CD4-positive, alpha-beta T cell treated with Interleukin-15 for 4 hours (primary cell): ENCODE measurements at places on chromosomes 13 and 19.
A peak's percentile ranks its signal among the peaks of the same experiment; 100 is the strongest.

DNA sequence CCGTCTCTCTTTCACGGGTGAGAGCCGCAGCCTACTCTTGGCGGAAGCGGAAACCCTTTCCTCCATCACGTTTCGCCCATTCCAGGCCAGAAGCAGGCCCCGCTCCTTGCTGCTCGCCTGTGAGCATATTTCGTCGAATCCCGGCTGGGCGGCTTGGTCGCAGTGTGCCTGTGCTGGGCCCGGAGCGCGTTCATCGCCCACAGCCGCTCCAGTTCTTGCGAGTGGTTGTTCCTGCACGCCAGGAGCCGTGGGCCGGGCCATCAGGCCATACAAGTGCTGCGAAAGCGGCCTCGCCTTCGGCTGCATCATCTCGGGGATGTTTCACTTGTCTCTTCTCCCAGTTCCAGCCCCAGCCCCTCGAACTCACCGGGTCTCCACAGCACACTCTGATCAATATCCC is 65.0 kb downstream of the ZNF627 start:
- no peak for DNase-seq

- DNase-seq = peak; percentile 74
Measured at GRCh38 chr19:56367829-56368711, 25.3 kb downstream of the ZNF582 start.

- DNase-seq = no peak
Measured at GRCh38 chr13:111397202-111397880, 76.9 kb downstream of the TEX29 start.

DNA sequence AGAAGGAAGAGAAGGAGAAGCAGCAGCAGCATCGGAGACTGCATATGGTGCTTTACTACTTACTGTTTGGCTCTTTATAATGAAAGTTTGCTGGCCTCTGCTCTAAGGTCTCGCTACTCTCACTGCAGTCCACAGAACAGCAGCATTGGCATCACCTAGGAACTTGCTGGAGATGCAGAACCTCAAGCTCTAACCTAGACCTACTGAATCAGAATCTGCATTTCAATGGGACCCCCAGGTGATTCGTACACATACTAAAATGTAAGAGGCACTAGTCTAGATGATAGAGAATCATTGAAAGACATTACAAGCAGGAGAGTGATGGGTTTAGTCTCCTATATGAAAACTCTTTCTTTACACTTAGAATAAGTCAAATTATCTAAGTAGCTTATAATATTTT is 270.6 kb downstream of the KLF5 start:
- no peak for DNase-seq

- peak; percentile 84 for DNase-seq
Measured at GRCh38 chr19:13277104-13277809, 127.0 kb downstream of the IER2 start.

- no peak for DNase-seq
Measured at GRCh38 chr13:49667773-49668172, 23.5 kb downstream of the EBPL start.

- peak; percentile 36 for DNase-seq
Measured at GRCh38 chr19:50658441-50659317, 9.4 kb downstream of the C19orf81 start.

GRCh38 chr19:57807541-57807940 is 7.2 kb downstream of the ZNF552 start:
- no peak for DNase-seq

DNA sequence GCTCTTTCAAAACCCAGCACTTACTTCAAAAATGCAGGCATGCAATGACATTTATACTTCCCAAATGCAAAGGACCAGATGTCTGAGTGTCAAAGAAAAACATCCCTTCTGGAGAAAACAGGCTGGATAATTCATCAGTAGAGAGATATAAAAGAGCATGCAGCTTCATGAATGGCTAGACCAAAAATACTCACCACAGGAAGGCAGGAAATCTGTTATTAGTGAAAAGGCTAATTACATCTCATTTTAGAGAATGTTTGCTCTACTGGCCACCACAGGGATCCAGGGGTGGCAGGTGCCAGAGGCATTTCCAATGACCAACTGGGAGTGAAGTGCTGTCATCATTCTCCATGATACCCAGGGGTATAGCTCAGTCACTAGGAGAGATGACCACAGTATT is 106.5 kb downstream of the LHFPL6 start:
- no peak for DNase-seq

GRCh38 chr19:54473071-54473891 is at the start of gene CDC42EP5:
CDC42EP5 (minus strand) TSS chr19:54473296; CDS start chr19:54465547, 7,749 bp downstream.
- no peak for DNase-seq

DNA sequence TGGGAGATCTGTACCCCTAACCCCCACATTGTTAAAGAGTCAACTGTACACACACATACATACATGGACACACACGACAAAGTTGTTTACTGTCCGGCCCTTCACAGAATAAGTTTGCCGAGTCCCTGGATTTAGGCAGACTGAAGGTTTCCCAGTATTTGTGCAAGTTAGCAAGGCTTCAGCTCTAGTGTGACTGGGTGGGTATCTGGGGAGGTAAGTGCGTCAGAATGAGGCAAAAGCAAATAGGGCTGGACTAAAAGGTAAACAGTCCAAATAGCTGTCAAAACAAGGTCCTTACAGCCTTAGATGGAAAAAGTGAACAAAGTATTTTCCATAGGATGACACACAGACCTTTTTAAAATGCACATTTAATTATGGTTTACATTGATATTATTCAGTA is 228.4 kb upstream of the UFM1 start:
- DNase-seq = no peak

- DNase-seq = no peak
Measured at GRCh38 chr19:10729411-10729810, 11.5 kb downstream of the DNM2 start.

GRCh38 chr19:47315125-47315821 is 5.6 kb downstream of the C5AR1 start:
- DNase-seq = no peak

DNA sequence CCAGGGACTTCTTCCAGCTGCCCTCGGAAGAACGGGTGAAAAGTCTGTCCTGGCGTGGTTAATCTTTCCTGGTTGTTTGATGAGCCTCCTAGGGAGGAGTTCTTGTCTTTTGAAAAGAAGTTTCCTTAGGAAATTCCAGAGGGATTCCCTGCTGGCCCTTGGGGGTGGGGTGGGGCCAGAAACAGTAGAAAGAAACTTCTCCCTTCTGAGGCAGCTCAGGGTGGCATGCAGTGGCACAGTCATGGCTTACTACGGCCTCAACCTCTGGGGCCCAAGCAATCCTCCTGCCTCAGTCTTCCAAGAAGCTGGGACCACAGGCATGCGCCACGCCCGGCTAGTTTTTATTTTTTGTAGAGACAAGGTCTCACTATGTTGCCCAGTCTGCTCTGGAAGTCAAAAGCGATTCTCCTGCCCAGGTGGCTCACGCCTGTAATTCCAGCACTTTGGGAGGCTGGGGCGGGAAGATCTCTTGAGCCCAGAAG is 1.5 kb downstream of the ZNF101 start:
- peak; percentile 30 for DNase-seq

GRCh38 chr19:11252665-11253355 is 9.5 kb downstream of the DOCK6 start:
- no peak for DNase-seq

- no peak for DNase-seq
Measured at GRCh38 chr13:92670096-92670495, 556.5 kb upstream of the GPC6 start.

DNA sequence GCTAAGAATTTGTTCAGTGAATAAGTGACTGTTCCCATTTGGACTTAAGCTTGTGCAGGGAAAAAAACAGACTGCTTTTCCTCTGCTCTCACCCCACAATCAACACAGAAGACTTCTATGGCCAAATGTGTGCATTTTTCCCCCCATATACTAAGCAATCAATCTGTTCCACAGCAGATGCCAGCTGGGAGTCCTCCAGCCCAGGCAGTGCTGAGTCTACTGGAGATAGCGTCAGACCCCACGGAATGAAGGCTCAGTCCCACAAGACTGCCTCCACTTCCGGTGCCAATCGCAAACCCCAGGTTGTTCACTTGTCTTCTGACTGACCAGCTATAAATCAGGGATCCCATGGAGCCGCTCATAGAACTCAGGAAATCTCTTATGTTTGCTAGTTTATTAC is 69.5 kb upstream of the ANKRD10 start:
- DNase-seq = no peak

GRCh38 chr13:74528734-74529513 is 394.7 kb upstream of the KLF12 start:
- no peak for DNase-seq

DNA sequence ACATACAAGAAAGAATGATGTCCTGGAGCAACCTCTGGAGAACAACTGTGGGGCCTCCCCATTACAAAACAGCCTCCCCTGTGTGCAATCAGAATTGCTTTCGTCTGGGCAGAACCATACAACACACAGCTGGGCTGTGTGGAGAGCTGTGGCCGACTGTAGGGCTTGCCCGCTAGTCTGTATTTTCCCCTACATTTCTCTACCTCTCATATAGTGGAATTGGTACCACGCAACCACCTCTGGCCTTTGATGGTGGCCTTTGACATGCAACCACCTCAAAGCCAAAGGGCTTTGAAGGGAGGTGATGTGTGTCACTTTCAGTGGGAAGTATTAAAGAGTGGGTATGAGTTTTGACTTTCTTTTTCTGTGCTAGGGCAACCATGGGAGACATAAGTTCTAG is 34.0 kb downstream of the GARRE1 start:
- DNase-seq = no peak

DNA sequence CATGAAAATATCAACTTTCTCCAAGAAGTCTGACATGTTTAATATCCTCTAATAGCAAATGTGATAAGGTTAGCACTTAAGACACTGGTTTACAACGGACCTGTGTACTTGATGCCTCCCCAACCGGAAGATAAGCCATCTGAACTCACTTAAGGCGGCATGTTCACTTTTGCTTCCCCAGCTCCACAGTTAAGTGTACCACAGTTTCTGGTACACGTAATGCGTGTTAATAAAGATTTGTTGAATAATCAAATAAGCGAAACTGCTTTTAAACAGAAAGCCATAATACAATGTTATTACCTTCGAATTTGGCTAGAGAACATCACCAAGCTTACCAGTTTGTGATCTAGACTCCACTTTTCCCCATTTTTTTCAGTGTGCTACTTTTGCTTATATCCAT is 1.4 kb upstream of the PAN3 start:
- peak; percentile 23 for DNase-seq
